ENCODE measurements at places on chromosomes 7 and 10.

DNA sequence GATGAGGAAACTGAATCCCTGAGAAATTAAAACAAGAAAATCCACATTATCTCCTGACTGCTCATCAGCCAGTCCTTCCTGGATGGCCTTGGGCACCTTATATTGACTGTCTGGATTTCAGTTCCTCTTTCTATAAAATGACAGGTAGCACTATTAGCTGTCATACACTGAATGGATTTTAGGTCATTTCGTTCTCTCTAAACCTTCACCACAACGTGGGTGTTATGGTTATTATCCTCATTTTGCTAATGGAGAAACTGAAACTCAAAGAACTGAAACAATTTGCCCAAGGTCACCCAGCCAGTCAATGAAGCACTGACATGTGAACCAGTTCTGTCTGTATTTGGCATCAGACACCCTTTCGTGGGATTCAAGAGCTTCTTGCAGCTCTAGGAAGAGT is 193.8 kb downstream of the CYP26A1 start:
- no peak for DNase-seq

DNA sequence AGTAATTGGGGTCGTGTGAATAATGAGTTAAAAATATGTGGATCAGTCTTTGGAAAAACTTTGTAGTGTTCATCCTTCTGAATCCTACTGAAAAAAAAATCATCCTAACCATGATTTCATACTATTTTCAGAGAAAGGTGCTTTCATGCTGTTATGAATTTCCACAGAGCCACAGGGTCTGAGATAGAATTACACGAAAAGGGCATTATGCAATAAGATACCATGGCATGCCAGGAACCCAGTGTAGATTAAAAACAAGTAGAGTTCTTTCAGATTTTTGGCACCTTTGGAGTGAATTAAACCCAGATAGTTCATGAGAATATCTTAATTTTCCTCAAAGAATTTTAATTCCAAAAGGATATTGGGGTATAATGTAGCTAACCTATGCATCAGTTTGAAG is 47.5 kb upstream of the AGMO start:
- no peak for DNase-seq

DNA sequence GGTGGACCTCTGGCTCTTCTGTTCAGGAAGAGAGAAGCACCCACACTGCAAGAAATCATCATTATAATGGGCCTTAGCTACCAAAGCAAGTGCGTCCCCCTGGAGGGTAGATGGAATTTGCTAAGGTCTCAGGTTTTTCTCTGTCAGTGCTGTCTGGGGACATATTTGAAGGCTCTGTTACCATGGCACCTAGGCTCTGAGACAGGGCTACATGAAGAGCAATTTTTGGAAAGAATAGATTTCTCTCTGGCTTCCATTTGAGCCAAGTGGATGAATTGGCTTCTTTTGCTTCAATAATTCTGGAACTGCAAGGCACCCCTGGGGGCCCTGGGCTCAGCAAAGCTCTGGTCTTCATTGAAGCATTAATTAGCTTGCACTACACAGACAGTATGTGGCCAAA is 349.1 kb upstream of the GALNT17 start:
- no peak for DNase-seq

GRCh38 chr7:157125376-157126223 is 13.1 kb upstream of the UBE3C start:
- no peak for DNase-seq

DNA sequence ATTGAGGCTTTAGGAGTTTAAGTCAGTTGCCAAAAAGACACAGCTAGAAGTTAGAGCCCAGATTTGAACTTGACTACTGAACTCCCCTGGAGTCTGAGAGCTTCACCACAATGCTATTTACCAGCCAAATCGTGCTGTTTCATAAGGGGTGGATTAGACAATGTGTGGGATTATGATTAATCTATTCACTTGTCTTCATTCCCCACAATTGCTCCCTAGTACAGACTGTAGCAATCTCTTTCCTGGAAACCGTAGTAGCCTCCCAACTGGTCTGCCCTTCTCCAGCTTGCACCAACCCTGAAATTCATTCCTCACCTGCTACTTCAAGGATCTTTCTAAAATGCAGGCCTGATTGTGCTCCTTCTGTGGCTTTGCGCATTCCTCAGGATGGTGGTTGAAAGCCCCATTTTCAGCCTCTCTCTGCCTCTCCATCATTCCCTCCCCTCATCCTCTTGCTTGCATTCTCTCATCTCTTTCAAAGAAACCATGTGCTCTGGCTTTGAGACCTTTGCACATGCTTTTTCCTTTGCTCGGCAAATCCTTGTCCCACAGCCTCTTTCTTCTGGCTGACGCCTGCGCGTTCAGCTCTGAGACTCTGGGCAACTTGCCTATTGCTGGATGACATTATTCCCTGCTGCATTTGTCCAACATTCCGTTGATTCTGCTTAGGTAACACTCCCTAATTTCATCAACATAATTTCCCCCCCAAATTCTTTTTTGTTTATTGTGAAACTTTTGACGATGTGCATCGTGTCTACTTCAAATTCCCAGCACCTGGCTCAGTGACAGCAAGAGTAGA is 145.1 kb downstream of the ADRA2A start:
- DNase-seq, result no peak

DNA sequence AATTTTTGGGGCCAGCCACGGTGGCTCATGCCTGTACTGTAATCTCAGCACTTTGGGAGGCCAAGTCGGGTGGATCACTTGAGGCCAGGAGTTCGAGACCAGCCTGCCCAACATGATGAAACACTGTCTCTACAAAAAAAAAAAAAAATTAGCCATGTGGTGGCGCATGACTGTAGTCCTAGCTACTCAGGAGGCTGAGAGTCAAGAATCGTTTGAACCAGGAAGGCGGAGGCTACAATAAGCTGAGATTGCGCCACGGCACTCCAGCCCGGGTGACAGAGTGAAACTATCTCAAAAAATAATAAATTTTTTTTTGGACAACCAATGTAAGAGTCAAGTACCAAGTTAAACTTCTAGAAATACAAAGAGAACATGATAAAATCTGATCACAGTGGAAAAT is 164.6 kb downstream of the AVL9 start:
- no peak for DNase-seq

GRCh38 chr10:129927351-129928120 is 36.5 kb downstream of the EBF3 start:
- DNase-seq, result no peak

DNA sequence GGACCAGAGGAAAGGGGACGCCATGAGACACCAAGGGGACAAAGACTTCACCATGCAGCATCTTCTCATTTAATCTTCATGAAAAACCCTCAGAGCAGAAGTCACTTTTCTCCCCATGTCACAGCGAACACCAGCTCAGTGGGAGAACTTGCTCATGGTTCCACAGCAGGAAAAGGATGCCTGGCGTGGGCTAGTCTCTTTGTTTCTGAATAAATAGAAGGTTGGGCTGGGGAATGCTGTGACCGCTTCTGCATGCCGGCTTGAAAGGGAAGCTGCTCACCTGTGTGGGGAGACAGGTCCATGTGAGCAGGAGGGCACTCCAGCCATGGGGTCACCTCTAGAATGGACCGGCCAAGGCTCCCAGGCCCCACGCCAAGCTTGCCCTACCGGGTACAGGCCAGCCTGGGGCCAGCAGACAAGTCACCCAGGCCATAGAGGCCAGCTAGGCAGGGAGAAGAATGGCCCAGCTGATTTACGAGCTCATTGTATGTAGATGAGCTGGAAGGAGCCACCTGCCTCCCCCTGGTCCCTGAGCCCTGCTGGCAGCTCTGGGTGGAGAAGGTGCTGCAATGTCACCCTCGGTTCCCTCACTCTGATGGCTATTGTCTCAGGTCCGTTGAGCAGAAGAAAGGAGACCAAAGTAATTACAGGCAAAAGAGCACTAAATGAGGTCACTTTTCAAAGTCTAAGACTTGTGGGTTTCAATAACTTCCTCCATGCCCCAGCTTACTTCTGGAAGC is 82.0 kb upstream of the PDZD8 start:
- no peak for DNase-seq

GRCh38 chr7:75813781-75814236 is at the start of gene CCL24:
Gene CCL24 (minus strand): TSS chr7:75813806. CDS start chr7:75813715, 91 bp downstream.
- DNase-seq, result no peak

DNA sequence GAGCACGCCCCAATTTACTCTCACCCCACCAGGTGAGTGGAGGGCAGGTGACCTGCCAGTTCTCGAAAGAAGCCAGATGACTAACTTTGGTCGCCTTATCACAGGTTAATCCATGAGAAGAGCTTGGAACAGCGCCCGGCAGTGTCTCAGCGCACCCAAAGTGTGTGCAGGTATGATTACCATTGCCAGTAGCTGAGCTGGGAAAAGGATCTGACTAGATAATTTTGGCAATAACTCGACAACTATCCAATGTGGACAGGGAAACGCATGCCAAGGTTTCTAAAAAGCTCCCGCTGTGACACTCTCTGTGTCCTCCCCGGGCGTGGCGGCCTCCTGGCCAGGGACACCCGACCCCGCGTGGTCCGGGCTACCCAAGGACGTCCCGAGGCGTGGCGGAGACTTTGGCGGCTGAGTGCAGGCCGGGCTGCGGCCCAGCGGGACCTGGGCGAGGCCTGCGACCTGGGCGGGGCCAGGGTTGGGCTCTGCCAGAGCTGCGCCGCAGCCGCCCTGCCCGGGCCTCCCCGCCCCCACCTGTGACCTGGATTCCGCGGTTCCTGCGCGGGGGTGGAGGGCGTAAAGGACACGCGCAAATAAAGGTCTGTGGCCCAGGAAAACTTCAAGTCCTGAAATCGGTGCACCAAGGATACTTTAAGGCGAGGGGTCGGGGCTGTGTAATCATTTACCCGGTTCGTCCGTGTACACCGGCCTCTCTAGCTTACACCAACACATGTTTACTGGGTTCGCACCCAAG is 13.7 kb upstream of the WAPL start:
- DNase-seq, result no peak

DNA sequence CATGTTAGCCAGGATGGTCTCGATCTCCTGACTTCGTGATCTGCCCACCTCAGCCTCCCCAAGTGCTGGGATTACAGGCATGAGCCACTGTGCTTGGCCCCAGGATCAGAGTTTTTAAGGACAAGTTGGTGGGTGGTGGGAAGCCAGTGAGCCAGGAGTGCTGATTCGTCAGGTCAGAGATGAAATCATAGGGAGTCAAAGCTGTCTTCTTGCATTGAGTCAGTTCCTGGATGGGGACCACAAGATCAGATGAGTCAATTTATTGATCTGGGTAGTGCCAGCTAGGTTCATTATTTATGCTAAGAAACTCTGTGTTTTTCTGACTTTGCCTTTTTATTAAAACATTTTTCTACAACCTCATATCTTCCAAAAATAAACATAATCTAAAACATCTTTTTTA is 423.8 kb downstream of the ARL4A start:
- DNase-seq, result no peak

- no peak for DNase-seq
These were observed 23.4 kb downstream of the MAD1L1 start for GRCh38 chr7:2209146-2209960.

GRCh38 chr7:79282070-79282694 is 171.3 kb downstream of the MAGI2 start:
- no peak for DNase-seq

DNA sequence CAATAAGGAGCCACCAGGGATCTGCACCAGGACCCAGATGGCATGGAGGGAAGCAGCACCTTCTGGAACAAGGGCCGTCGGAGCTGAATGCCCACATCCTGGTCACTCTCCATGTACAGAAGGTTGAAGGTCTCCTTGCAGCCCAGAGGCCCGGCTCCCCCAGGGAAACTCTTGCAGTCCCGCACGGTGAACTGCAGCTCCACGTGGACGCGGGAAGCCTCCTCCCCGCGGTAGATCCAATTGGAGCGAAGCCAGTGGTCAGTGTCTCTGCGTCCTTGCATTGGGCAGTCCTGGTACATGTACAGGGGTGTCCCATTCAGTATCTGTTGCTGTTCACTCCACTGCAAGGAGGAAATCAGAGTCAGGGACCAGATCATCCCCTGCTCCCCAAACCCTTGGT is 7.4 kb downstream of the EPHA1 start:
- DNase-seq, result no peak

DNA sequence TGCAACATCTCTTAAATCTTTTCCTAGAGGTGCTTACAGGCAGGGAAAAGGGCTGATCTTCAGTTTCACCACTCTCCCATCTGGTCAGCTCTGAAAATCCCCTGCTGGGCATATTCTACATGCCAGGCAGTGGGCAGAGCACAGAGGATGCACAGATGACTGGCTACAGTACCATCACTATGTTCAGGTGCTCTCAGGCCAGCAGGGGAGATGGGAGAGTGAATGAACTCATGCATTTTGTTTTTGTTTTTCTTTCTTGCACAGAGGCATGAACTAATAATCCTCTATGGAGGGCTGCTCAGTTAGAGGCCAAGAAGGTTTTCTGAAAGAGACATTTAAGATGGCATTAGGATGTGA is 19.3 kb downstream of the ELMO1 start:
- no peak for DNase-seq

DNA sequence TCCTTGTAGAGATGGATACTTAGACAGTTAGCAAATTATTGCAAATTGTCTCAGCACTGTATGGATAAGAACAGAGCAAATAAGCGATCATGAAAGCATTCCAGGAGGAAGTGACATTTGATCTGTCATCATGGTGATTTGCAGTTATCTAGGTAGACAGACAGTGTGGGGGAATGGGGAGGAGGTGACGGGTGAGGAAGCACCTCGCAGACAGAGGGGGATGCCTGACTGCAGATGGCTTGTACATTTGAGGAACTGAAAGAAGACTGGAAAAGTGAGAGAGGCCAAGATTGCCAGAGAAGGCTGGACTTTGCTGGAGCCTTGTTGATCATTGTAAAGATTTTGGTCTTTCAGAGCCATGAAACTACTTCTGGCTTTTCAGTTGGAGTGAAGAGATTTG is 318.2 kb upstream of the CELF2 start:
- DNase-seq, result no peak

DNA sequence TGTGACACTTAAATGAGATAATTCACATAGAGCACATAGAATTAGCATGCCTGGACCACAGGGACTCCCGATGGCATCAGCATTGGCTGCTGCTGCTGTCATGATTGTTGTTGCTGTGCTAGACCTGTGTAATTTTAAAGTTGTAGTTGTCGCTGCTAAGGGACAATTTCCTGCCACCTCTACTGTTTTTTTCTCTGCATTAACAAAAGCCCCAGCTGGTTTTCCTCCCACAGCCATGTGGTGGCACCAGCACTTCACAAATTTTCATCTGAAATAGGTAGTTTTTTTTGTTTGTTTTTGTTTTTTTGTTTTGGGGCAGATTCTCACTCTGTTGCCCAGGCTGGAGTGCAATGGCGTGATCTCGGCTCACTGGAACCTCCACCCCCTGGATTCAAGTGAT is 25.4 kb upstream of the PRXL2A start:
- no peak for DNase-seq

DNA sequence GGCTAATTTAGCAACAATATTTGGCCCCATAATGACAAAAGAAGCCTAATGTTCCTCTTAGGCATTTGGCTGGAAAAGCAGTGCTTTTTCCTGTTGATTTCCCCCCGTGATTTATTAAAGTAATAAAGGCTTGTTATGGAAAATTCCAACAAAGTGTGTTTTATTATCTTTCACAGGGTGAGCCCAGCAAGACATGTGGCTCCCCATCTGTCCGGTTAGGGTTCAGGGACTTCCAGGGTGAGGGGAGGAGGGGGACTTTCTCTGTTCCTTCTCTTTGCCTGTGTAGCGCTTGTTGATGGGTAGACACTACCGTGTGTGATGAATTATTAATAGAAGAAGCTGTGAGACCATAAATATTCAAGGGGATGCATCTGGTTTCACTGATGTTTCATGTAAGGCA is 39.0 kb downstream of the HTR5A start:
- DNase-seq, result no peak

- no peak for DNase-seq
These were observed 10.3 kb upstream of the ANKRD1 start for GRCh38 chr10:90930971-90931871.
